ENCODE measurements at places on chromosomes 7 and 10.

GRCh38 chr7:11957956-11958355 is 126.0 kb upstream of the THSD7A start:
- DNase-seq = no peak

GRCh38 chr7:135454060-135454459 is 55.8 kb downstream of the CNOT4 start:
- DNase-seq = no peak

DNA sequence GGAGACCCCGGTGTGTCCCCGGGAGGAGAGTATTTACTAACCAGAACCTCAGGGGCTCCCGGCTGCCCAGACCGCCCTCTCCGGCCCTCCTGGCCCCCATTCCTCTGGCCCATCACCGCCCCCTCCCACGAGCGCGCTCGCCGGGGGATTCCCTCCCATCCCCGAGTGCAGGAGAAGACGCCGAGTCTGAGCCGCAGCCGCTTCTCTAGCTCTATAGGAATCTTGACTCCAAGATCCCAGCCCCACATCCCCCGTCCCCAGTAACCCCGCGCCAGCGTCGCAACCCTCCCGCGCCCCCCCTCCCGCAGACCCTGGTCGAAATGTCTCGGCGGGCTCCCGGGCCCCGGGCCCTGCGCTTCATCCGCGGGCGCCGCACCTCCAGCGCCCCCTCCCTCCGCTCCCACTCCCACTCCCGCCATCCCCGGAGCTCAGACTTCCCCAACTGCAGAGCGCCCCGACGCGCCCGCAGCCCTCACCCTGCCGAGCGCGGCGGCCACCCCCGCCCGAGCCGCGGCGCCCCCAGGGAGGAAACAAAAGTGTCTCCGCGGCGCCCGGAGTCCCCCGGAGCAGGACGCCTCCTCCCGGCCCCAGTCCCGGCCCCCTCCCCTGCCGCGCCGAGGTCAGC is 541 bp downstream of the ELMO1 start:
- DNase-seq = no peak

DNA sequence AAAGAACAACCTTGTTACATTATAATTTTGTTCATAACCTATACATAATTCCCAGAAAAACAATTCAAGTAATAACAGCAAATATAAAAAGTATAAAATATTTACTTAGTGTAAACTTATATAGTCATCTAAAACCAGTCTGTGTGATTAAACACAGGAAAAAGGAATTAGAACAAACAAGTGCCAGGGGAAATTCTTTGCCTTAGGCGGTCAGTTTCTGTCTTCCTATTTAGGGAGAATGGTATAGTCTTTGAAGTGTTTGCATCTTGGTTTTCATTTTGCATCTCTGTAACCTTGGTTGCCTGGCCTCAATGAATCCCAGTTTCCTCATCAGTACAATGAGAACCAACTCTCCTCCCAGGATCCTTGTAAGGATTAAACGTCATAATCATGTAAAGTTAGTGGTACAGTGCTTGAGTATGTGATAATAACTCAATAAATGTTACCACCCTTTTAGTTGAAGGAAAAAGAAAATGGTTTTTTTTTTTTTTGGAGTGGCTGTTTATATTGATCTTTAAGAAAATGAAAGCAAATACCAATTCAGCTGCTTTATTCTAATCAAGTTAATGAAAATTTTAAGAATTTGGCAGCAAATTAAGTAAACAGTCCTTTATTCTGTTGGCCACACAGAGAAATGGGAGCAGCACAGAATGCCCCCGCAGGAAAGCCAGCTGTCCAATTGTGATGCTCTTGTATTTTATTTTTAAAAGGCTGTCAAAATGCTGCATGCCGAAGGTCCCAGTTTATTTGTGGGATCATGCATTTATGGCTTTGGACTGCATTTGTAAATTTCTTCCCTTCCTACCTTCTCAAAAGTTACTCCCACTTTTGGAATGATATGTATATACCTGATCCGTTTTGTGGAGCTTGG is 61.8 kb downstream of the SHH start:
- no peak for DNase-seq

DNA sequence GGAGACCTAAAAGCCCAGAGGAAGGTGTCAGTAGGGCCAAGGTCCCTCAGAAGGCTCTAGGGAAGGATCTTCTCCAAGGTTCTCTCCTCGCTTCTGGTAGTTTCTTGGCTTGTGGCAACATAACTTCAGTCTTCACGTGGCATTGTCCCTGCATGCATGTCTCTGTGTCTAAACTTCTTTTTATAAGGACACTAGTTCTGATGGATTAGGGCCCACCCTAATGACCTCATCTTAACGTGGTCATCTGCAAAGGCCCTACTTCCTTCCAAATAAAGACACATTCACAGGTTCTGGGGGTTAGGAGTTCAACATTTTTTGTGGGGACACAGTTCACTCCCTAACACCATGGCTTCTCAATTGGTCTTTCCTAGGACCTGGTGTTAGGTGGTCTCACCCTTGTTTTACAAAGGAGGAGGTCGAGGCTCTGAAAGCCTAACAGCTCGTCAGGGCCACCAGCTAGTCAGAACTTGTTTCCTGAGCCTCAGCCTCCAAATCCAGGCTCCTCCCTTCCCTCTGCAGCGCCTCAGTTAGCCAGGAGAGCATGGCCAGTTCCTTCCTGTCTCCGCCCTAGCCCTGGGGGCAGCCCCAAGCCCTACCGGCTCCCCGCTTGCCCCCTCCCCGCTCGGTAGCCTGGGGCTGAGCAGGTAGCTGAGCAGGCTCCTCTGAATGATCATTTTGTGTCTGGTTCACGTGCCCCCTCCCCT is 109.7 kb upstream of the PPIF start:
- DNase-seq = no peak

DNA sequence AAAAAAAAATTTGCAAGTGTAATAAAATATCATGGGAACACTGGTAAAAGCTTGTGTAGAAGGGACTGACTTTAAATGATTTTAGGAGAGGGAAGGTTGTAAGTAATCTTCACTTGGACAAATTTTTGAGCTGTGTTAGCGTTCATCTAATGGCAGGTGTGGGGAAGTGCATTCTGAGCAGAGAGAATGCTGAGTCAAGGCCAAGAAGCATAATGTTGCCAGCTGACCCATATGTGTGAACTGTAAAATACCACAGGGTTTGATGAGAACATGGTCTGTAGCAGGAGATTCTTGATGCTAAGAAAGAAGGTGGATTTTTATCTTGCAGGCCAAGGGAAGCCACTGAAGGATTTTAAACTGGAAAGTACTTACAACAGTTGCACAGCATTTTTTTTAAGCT is 98.2 kb upstream of the ZNF32 start:
- DNase-seq = no peak

GRCh38 chr10:113604572-113604971 is 51.7 kb downstream of the HABP2 start:
- DNase-seq = no peak

DNA sequence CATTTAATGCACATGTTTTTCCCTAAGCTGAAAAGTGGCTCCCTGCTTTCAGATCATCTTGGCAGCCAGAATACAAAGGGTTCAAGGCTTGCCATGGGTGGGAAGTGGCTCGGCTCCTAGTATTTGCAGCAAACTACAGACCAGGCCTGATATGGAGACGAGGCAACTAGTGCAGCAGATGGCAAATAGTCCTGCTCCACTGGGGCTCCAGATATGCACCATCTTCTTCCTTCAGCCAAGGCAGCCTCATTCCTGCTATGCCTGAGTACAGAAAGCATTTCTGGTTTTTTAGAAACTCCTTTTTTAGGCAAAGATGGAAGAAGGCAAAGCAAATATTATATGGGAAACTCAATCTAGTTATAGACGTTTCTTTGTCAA is 23.9 kb downstream of the LRRC4 start:
- no peak for DNase-seq

DNA sequence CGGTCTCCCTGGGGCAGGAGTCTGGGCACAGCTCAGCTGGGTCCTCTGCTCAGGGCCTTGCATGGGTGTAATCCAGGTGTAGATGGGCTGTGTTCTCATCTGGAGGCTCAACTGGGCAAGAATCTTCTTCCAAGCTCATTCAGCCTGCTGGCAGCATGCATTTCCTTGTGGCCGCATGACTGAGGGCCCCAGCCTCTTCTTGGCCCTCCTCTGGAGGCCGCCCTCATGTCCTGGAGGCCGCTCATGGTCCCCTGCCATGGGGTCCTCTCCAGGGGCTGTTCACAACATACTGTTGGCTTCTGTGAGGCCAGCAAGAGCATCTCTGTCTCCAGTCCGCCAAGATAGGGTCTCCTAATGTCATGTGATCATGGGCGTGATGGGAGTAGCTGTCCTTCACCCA is 437.5 kb upstream of the FOXK1 start:
- DNase-seq = no peak

- no peak for DNase-seq
Observed at GRCh38 chr10:14326581-14326980, 4.1 kb downstream of the FRMD4A start.

DNA sequence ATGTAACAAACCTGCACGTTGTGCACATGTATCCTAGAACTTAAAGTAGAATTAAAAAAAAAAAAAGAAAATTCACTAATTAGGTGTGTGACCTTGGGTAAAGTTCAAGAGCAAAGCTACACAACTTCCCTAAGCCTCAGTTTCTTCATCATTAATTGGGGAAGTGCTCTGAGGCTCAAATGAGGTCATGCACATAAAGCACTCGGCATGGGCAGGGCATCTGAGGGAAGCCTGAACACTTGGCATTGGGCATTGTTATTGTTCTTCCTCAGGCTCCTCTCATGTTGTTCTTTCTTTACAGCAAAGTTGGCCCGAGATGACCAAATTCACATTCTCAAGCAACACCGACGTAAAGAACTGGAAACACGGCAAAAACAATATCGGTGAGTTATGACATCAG is 21.5 kb downstream of the ALOX5 start:
- DNase-seq = no peak

GRCh38 chr10:44015702-44016500 is 367.2 kb upstream of the ZNF32 start:
- no peak for DNase-seq

GRCh38 chr10:26780793-26781601 is 79.8 kb downstream of the ABI1 start:
- DNase-seq = no peak

DNA sequence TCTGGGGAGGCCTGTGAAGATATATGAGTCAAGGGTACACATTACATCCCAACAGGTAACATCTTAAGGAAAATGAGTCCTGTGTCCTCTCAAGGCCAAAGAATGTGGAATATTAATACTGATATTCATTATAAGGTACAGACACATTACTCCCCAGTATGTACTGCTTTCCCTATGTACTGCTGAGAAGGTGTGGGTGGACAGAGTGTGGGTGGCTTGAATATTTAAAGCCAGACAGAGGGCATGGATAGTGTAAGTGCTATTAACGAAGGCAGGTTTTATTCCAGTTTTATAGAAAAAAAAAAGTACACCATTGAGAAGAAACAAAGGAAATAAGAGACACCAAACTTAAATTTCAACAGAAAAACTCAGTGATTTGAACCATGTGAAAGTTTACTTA is 1054.4 kb downstream of the XPNPEP1 start:
- DNase-seq = no peak

- DNase-seq = no peak
Observed at GRCh38 chr7:37329940-37330339, 118.7 kb downstream of the ELMO1 start.

DNA sequence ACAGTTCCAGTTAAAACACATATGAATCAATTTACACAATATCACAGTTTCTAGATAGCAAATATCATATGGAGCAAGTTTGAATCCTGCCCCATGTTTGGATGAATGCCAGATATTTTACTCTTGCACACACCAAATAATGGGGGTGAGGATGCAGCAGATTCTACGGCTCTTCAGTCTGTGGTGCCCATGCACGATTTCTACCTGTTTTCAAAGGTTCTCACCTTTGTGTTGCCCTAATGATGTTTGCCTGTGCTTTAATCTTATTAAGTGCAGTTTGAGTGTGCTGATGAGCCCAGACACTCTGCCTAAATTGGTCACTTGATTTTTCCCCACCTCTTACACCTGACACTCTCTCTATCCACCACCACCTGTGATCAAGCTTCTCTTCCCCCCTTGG is 119.6 kb downstream of the NPY start:
- no peak for DNase-seq

DNA sequence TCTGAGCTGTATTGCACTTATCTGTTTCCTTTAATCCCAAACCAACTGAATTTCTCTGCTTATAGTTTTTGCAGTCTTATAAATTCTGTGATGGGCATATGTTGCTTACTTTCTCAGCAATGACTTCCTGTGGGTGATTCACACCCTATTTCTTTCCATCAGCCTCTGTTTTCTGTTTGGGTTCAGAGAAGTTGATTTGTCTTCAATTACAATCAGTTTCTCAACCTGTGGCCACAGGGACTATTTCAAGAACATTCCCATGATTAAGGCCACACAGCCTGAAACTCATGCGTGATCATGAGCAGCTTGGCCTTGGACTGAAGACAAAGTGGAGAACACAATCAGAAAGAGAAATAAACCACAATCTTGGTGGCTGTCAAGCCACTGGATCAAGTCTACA is 1174.6 kb upstream of the C7orf33 start:
- no peak for DNase-seq

- DNase-seq = no peak
Observed at GRCh38 chr10:94213001-94213530, 149.7 kb downstream of the NOC3L start.

DNA sequence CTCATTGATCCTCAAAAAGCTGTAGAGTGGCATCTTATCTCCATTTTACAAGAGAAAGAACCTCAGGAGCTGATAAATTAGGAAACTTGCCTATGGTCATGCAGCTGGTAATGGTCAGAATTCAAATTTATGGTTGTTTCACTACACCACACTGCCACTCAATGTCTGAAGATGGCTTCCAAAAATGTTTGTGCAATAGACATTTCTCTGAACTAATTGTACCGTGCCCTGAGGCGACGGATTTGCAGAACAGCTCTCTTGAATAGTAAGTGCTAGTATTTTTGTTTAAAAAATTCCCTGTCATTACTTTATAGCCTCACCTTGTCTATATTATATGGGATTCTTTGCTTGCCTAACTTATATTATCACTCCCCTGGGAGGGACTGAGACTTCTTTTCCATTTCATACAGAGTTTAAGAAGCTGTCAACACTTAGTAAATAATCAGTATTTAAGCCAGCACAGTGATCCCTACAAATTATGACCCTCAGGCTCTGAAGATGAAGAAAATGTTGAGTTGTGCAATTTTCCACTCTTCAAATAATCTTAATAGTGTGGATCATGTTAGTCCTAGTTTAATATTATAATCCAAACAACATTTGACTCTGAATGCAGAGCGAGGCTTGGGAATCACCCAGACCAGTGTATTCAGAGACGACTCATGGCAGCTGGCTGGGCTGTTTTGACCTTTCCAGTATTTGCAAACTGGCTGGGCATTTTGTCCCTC is 346.6 kb downstream of the PTEN start:
- DNase-seq = no peak

- DNase-seq = no peak
Observed at GRCh38 chr7:45889367-45890067, 1.2 kb downstream of the IGFBP1 start.

GRCh38 chr7:124777268-124777667 is 11.7 kb upstream of the GPR37 start:
- DNase-seq = no peak

DNA sequence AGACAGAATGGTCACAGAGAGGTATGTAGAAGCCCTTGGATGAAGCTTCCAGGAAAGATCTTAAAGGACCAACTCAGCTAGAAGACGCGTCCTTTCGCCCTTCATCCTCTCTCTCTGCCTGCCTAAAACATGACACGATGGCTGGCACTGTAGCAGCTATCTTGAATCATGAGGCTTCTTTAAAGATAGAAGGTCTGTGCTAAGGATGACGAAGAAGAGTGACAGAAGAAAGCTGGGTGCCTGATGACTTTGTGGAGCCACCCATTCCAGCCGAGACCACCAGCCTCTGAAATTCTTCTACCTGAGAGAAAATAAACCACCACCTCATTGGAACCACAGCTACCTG is 25.5 kb downstream of the WDR86 start:
- no peak for DNase-seq

- DNase-seq = no peak
Observed at GRCh38 chr10:80173466-80173865, 31.9 kb downstream of the ANXA11 start.
